ENCODE measurements at places on chromosomes 13 and 19.

GRCh38 chr13:79090552-79091124 is 315.4 kb downstream of the RBM26 start:
- DNase-seq = no peak

- no peak for DNase-seq
Observed at GRCh38 chr13:70128098-70128497, 19.8 kb upstream of the KLHL1 start.

- peak; percentile 69 for DNase-seq
Observed at GRCh38 chr19:29529646-29530539, 4.1 kb downstream of the VSTM2B start.

GRCh38 chr13:97224544-97225300 is 2.6 kb downstream of the MBNL2 start:
- peak; percentile 85 for DNase-seq

- no peak for DNase-seq
Observed at GRCh38 chr13:65093357-65093756, 2136.8 kb downstream of the PCDH9 start.

DNA sequence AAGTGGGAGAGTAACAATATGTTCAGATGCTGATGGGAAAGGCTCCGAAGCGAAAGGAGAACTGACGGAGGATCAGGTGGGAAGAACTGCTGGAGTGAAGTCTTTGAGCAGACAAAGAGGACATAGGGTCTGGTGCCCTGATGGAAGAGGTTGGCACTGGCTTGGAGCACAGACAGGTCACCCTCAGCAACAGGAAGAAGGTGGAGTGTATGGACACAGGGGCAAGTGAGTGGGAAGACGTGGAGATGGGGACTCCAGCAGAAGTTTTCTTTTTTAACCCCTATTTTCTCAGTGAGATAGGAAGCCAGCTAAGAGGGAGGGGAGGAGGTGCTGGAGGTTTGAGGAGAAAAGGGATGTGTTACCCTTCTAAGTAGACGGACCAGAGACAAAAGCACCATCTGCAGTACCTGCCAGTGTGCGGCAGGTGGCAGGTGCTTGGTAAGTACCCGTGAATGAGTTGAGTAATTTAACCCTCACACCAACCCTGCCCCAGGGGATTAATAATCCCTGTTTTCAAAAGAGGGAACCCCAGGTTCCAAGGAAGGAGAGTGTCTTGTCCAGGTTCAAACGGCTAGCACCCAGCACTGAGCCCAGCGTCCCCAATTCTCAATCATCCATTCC is 11.2 kb downstream of the HAS1 start:
- DNase-seq = no peak

GRCh38 chr13:80753866-80754265 is 412.9 kb upstream of the SPRY2 start:
- no peak for DNase-seq

DNA sequence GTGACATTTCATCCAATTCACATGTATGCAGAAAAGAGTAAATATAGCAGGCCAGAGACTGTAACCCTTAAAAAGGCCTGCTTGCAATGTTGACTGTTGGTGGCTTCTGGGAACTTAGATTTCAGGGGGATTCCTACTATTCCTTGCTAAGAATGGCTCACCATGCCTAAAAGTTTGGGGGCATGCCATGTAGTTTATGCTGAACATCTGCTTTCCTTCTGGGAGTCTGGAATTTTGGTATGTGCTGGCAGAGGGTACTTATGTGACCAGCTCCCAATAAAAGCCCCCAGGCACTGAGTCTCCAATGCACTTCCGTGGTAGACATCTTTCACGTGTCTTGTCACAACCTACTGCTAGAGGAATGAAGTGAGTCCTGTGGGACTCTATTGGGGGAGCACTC is 88.4 kb upstream of the PCDH8 start:
- DNase-seq = no peak

- DNase-seq = peak; percentile 76
Observed at GRCh38 chr13:109569958-109570711, 216.2 kb downstream of the IRS2 start.

DNA sequence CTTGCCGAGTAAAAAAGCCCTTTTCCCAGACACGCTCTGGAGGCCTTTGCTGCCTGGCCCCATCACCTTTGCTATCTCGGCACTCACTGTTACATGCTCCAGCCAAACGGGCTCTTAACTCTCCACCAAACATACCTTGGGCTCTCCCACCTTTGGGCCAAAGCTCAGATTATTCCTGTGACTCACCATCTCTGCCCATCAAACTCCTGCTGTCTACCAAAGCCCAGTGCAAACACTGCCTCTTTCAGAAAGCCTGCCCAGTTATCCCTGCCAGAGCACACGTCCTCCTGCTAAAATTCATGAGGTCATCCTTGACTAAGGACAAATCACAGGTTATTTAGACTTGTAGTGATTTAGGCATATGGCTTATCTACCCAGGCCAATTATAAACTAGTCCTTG is 48.1 kb upstream of the SERPINE3 start:
- no peak for DNase-seq

DNA sequence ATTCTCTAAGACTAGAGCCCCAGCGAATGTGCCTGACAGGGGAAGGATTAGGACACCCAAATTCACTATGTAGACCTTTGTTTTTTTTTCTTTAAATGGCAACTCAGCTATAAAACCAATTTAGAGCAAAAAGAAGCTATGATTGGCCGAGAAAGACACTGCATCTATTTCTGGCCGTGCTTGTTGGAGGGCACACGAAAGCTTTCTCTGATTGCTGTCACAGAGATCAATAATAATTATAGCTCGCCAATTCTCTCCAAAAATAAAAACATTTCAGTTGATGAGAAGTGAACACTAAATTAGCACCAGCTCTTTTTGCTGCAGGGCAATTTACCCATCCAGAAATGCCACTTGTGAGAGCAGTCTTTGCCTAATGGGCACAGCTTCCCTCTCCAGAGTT is 31.2 kb downstream of the CBY2 start:
- no peak for DNase-seq

DNA sequence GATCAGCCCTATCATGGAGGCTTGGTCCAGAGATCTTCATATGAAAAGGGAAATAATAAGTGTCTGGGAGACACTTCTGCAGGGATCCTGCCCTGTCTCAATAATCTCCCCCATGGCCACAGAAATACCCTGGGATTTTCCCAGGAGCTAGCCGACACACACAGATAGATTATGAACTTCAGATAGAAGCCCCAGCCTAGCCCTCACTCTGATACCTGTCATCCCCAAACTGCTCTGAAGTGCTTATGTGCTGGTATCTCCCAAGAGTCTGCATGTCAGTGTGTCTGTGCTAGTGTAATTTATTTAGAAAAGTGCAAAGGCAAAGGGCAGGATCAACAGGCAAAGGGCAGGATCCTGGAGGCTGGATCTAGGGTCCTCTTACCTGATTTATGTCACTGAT is 38.7 kb upstream of the ZNF766 start:
- no peak for DNase-seq

DNA sequence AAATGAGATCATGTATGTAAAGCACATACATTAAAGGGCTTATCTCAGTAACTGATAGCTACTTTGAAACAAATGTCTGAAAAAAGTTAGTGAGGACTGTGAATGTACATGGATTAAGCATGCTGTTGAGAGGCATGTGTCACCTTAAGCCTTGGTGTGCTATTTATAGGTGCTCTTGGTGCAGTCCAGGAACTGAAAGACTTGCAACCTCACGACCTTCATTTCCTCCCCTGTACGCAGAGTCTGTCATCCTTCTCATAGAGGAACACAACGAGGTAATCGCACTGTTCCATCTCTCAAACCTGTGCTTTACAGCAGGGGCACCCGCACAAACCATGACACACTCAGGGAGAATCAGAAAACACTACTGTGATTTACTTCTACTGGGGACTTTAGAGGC is 65.6 kb downstream of the UFM1 start:
- no peak for DNase-seq

DNA sequence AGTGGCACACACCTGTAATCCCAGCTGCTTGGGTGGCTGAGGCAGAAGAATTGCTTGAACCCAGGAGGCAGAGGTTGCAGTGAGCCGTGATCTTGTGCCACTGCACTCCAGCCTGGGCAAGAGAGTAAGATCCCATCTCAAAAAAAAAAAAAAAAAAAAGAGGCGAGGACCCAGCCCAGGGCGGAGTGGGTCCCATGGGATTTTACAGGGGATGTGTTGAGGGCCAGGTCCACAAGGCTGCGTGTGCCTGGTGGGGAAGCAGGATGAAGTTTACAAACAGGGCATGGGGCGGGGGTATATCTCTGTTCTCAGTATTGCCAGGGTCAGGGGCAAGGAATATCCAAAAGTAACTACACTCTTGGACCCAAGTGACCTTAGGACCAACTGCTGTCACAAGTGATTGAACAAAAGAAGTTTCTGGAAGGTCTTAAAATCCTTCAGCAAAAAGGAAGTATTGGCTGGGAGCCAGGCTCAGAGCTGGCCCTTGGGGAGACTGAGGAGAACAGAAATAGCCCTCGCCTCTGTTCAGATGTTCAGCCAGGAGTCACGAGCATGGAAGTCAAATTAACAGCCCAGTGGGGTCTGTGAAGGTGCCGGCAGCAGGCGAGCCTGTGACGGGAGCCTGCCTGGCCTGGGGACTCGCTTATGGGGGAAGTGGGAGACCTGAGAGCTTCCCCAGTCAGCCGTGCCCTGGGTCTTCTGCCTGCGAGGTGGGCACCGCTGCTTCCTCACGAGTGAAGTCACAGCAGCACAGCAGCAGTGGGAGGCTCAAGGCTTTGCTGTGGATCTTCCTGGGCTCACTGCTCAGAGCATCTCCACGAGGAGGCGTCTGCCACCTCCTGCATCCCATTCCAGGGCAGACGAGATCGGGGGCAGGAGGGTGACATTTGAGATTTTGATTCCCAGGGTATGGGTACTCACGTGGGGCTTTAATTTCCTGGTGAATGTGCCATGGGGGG is 6.4 kb downstream of the MYO9B start:
- DNase-seq = no peak

DNA sequence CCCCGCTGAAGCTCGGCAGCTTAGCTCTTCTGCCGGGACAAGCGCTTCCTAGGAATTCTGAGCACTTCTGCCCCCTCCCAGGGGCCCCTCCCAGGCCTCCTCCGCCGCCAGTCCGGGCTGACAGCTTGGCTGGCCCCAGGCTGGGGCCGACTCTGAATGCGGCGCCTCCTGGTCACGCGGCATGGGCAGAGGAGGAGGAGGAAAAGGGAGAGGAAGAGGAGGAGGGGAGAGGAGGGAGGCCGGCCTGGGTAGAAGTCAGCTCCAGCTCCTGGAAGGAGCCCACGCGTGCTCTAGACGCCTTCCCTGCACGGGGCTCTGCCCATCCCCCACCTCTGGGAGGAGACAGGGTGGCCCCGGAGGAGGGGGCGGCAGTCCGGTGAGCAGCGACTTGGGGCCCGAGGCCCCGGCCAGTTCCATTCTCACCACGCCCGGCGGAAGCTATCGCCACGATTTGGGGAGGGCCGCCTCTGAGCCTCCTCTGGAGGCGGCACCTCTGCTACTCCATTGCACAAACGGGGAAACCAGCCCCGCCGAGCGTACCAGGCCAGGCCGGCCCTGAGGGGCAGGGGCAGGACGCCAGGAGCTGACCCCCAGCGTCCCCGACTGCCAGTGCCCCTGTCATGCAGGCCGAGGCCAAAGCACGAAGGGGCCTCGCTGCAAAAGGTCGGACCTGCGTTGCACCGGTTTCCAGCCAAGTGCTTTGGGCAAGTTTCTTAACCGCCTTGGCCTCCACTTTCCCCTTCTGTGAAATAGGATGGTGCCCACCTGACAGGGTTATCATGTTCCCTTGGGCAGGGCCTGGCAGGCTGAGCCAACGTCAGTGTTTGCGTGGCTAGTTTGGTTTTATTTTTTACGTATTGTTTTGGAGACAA is 31.6 kb downstream of the CCNE1 start:
- DNase-seq = peak; percentile 83

DNA sequence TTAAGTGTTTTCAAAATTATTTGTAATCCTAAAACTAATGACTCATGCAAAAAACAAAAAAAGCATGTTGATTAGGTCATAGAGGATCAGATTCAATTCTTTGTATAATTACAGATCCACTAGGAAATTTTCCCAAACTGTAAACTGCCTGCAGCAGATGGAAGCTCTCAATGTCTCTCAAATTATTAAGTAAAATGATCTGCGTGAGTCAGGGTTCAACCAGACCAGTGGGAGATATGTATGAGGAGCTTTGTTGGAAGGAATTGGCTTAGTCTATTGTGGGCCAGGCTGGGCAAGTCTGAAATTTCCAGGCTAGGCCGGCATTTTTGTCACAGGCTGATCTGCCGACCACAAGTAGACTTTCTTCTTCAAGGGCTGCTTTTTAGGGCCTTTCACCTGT is 14.4 kb upstream of the SACS start:
- DNase-seq = no peak

DNA sequence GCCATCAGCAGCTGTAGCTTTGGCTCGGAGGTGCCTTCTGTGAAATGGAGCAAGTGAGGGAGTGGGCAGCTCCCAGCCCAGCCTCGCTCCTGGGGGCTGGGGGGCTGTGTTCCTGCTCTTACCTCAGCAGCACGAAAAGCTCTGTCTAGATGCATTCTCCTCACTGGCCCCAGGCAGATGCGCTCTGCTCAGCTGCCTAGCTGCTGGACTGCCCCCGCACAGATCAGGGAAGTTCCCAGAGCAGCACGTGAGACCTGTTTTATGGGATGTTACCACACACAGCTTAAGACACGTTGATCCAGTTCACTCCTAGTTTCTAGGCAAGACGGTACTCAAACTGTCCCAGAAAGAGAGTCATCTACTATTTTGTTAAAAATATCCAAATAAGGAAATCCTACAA is 13.6 kb downstream of the LCP1 start:
- DNase-seq = no peak

DNA sequence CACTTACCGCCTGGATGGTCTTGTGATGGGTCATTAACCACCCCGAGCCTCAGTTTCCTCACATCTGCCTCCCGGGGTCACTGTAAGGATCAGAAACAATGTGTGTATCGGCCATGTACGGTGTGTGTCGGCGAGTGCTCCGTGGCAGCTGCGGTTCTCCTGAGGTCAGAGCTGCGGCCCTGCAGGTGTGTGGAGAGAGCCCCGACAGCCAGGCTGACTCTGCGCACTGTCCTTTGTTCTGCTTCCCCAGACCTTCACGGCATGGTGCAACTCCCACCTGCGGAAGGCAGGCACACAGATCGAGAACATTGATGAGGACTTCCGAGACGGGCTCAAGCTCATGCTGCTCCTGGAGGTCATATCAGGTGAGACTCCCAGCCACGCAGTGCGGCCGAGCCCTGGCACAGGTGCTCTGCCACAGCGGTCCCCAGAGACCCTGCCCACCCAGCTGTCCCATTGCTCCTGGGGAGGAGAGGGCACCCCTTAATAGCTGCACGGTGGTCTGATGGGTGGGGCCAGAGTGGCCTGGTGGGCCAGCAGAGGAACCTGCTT is 43.8 kb downstream of the CAPN12 start:
- DNase-seq = peak; percentile 67

GRCh38 chr19:19628501-19629134 is 598 bp upstream of the LPAR2 start:
- DNase-seq = peak; percentile 69

GRCh38 chr13:57314897-57315520 is 148.0 kb downstream of the PRR20E start:
- no peak for DNase-seq

- DNase-seq = no peak
Observed at GRCh38 chr19:17259118-17259780, 5.3 kb downstream of the USHBP1 start.

Data from large intestine (tissue), 12 donors.